SK-N-MC (cell line): ENCODE measurements at places on chromosomes 1 and 21.

DNA sequence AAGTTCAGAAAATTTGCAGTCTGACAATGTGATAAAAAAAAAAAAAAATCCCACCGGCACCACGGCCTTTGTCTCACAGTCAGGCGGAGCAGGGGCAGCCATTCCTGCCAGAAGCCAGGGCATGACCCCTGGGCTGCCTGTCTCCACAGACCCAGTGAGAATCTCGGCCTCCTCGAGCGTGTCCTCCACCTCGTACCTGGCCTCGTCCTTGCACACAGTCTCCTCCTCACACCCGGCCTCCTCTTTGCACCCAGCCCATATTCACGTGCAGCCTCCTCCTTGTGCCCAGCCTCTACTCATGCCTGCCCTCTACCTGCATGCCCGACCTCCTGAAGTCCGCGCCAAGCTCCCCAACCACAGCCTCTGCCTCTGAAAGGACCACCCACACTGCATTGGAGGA lies 182.0 kb downstream of the AGBL4 start:
- DNase-seq, result no peak

DNA sequence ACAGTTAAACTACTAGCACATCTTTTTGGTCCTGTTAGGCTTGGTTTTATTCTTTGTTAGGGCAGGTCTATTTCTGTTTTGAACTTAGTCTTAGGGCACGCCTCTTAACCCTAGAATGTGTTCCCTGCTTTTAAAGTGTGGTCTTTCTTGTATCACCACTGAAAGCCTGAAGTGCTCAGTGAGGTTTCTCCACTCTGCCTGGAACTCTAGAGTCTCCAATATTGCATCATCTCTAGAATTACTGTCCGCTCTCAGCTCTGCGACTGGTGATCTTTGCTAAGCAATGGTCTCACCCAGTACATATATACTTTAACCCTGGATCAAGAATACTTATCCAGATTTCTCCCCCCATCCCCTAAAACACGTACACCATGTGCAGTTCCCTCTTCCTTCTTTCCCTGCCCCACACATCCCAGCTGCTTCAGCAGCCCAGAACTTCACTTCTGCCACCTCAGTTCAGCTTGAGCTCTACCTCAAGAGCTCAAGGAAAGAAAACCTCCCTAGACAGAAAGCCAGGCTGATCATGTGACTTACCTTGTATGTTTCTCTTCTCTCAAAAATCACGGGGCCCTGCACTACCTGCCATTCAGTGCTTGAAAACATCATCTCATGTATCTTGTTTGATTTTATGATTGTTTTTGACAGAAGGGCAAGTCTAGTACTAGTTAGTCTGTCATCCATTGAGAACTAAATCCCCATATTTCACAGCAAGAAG lies 59.9 kb downstream of the TENT5C start:
- no peak for DNase-seq

GRCh38 chr21:45634511-45635183 lies 8.9 kb upstream of the PCBP3 start:
- no peak for DNase-seq

DNA sequence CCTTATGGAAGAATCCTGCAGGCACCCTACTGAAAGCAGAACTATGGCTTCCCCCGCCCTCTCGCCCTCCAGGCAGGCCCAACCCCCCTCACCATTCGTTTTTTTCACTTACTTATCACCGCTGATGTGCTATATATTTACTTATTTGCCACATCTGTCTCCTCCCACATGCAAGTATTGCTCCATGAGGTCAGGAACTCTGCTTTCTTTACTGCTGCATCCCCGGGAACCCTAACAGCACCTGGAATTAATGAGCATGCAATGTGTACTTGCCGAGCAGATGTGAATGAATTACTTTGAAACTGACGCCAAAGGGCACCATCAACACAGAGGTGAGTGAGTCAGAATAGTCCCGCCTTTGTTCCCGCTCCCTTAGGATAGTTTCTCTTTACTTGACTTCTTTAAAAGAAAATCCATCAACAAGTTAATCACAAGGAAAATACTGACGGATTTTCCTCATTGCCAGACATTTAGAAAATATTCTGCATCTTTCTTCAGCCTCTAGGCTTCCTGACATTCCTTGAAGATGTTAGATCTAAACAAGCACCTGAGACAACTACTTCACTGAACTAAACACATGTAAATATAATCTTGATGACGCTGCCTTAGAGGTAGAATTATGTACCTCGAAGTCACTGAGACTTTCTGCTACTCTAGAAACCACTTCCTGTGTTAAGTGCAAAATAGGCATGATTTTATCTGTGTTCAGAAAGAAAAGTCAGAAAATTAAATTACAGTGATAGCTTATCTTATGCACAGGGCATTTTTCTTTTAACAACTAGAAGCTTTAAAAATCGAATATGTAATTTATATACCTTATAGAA lies 17.5 kb upstream of the RAB4A start:
- DNase-seq, result no peak

DNA sequence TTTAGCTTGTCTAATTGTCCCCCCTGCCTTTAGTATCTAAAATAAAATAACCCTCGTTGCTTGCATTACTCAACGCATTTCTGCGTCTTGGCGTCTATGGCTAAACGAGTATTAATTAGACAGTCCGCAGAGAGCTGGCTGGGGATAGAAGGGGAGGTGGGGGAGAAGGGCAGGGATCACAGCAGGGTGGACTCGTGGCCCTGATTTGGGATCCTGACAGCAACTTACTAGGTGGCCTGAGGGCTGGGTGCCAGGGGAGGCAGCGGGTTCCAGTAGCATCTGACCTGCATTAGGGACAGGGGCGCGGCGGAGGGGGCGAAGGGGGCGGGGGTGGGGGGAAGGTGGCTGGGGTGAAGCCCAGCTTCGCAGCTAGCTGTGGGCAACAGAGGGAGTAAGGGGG lies 1.1 kb upstream of the BACE2 start:
- DNase-seq, result no peak

- no peak for DNase-seq
These were observed 12.2 kb downstream of the ARHGEF2 start for GRCh38 chr1:155966135-155966534.
